ENCODE measurements at places on chromosomes 3 and 15.
A peak's percentile ranks its signal among the peaks of the same experiment; 100 is the strongest.

DNA sequence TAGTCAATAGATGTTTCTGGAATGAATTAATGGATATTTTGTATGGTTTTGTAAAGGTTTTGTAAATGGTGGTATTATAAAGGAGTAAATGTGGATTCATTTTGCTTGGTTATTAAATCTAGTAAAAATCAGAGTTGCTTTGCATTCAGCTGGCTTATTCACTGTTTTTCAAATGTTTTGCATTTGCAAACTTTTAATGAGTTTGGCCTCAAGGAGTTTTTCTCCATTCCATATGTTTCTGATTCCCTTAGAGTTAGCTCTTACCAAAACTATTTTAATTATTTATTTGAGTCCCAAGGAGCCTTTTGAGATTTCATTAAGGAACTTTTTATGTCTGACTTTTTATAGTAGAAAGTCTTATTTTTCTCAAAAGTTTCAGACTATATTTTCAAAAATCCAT is 992.2 kb downstream of the DIPK2A start:
- DNase-seq: no peak
- H3K36me3 ChIP-seq: no peaks in the 10 kb centered on the region
- no peak overlapping the region for H3K4me3 ChIP-seq
- no peaks in the 10 kb centered on the region for H3K27me3 ChIP-seq
- no peak overlapping the region for H3K27ac ChIP-seq

- no peaks in the 10 kb centered on the region for H3K27me3 ChIP-seq
- H3K4me3 ChIP-seq: no peak overlapping the region
- H3K4me1 ChIP-seq: no peaks in the 10 kb centered on the region
Measured at GRCh38 chr3:102827386-102827785, 392.6 kb downstream of the ZPLD1 start.

- peaks cover 12% of the 10 kb centered on the region for H3K36me3 ChIP-seq
- peak overlapping the region; percentile 69 for H3K27ac ChIP-seq
- no peaks in the 10 kb centered on the region for H3K27me3 ChIP-seq
- H3K4me1 ChIP-seq: peaks cover 49% of the 10 kb centered on the region
- H3K4me3 ChIP-seq: peak overlapping the region; percentile 93
Measured at GRCh38 chr3:30607032-30607833, 832 bp downstream of the TGFBR2 start.

- H3K27me3 ChIP-seq: no peaks in the 10 kb centered on the region
- peak; percentile 25 for DNase-seq
- peaks cover 20% of the 10 kb centered on the region for H3K4me1 ChIP-seq
- H3K4me3 ChIP-seq: no peak overlapping the region
- H3K36me3 ChIP-seq: peaks cover 15% of the 10 kb centered on the region
Measured at GRCh38 chr3:12479919-12480427, 4.3 kb upstream of the TSEN2 start.

GRCh38 chr3:43970920-43971319 is 270.8 kb upstream of the TOPAZ1 start:
- peaks cover 43% of the 10 kb centered on the region for H3K27me3 ChIP-seq
- H3K36me3 ChIP-seq: no peaks in the 10 kb centered on the region
- no peak overlapping the region for H3K4me3 ChIP-seq
- no peaks in the 10 kb centered on the region for H3K4me1 ChIP-seq
